Stomach (tissue), 19 donors: ENCODE measurements at places on chromosomes 12 and 14. TPM values are rescaled to one million over a fixed set of nuclear protein-coding genes. Genes with fewer than 3 reads are reported as not detected.

- H3K36me3 ChIP-seq: no peaks in the 10 kb centered on the region
- H3K4me3 ChIP-seq: no peak overlapping the region
- H3K27me3 ChIP-seq: peaks cover 5% of the 10 kb centered on the region
- no peak for DNase-seq
- H3K4me1 ChIP-seq: no peaks in the 10 kb centered on the region
Observed at GRCh38 chr12:30902596-30902995, 24.0 kb upstream of the TSPAN11 start.

- H3K27ac ChIP-seq: no peak overlapping the region
- H3K27me3 ChIP-seq: no peaks in the 10 kb centered on the region
- H3K4me3 ChIP-seq: no peak overlapping the region
Observed at GRCh38 chr14:62745496-62745895, 299.8 kb downstream of the KCNH5 start.

DNA sequence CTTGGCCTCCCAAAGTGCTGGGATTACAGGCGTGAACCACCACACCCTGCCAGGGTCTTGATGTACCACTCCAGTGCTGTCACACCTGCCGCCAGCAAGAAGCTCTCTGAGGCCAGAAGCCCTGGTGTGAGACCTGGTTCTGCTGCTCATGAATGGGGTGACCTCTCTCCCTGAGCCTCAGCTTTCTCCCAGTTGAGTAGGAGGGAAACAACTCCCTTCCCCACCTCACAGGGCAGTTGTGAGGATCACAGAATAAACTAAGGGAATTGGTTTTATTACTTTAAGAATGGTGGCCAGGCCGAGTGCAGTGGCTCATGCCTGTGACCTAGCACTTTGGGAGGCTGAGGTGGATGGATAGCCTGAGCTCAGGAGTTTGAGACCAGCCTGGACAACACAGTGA, 5.8 kb upstream of the CD63 start:
- peaks cover 41% of the 10 kb centered on the region for H3K4me1 ChIP-seq
- no peak for DNase-seq
- H3K27me3 ChIP-seq: no peaks in the 10 kb centered on the region
- no peak overlapping the region for H3K27ac ChIP-seq

Gene C12orf42
- not detected for total RNA-seq

DNA sequence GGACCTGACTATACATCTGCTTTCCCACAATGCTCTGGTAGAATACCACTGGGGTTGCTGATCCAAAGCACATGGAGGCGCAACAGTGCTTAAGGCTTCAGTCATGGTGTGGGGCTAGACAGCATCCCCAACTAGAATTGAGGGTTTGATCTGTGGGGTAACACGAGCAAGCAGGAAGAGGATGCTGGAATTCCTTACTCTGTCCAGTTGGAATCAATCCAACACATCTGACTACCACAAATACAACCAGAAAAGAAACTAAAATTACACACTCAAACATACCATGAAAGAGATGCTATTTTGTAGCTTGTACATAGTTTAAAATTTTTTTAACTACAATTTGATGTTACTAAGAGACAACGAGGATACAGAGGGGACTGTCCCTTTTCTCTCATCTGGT, 40.4 kb upstream of the GTF2A1 start:
- no peak overlapping the region for H3K27ac ChIP-seq
- no peaks in the 10 kb centered on the region for H3K27me3 ChIP-seq
- H3K4me1 ChIP-seq: no peaks in the 10 kb centered on the region
- no peak for DNase-seq

- H3K27ac ChIP-seq: no peak overlapping the region
- peaks cover 11% of the 10 kb centered on the region for H3K4me1 ChIP-seq
- H3K36me3 ChIP-seq: no peaks in the 10 kb centered on the region
- H3K4me3 ChIP-seq: no peak overlapping the region
- no peaks in the 10 kb centered on the region for H3K27me3 ChIP-seq
Observed at GRCh38 chr14:22515929-22516328, 73.1 kb downstream of the DAD1 start.

DNA sequence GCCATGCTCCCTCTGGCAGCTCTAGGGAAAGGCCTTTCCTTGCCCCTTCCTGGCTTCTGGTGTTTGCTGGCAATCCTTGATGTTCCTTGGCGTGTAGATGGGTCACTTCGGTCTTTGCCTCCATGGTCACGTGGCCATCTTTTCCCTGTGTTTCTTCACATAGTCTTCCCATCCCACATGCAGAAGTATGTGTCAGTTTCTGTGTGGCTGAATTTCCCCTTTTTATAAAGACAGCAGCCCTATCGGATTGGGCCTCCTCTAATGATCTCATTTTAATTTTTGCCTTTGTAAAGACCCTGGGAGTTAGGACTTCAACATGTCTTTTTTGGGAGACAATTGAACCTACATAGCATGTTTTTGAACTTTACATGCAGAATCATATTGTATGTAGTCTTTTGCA, 107.2 kb upstream of the FGD4 start:
- no peaks in the 10 kb centered on the region for H3K4me1 ChIP-seq
- no peak for DNase-seq
- no peaks in the 10 kb centered on the region for H3K27me3 ChIP-seq
- H3K27ac ChIP-seq: no peak overlapping the region
- no peak overlapping the region for H3K4me3 ChIP-seq
- no peaks in the 10 kb centered on the region for H3K36me3 ChIP-seq

Gene KRT73
- total RNA-seq: not detected

GRCh38 chr12:115722181-115722580, 555.3 kb downstream of the MED13L start:
- DNase-seq: no peak
- H3K27me3 ChIP-seq: no peaks in the 10 kb centered on the region

DNA sequence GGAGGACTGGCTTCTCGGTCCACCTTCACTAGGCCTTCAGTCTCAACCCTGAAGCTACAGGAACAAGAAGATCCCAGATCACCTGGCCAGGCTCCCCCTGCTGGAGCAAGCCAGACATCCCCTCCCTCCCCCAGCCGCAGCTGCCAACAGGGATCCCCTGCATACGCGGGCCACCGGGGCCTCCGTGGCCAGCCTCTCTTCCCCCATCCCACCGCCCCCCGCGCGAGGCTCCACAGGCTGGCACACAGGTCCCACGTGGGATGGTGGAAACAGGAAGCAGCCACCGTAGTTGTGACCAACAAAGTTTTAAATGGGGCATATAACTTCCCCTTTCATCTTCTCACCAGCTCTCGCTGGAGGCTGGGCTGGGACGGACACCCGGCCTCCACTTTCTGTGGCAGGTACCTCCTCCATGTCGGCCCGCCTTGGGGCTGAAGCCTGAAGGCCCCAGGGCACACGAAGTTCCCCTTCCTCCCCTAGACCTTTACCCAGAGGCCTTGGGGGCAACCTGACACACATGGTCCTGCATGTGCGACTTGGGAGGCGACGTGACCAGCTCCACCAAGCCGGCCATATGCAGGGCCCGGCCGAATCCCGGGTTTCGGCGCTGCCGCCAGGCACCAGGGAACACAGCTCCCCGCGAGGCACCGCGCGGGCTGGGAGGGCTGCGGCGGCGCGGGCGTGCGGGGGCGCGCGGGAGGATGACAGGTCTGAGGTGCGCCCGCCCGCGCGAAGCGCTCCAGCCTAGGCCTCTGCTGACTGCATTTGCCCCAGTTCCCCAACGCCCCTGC, 44.4 kb upstream of the PNMA1 start:
- H3K4me1 ChIP-seq: peaks cover 83% of the 10 kb centered on the region
- H3K27ac ChIP-seq: peak overlapping the region; percentile 99
- peak overlapping the region; percentile 59 for H3K4me3 ChIP-seq
- DNase-seq: peak; percentile 82

Gene ANO4
- 0.37 TPM for total RNA-seq

GRCh38 chr12:62522984-62523383, 56.4 kb downstream of the MON2 start:
- H3K27ac ChIP-seq: no peak overlapping the region
- no peaks in the 10 kb centered on the region for H3K27me3 ChIP-seq
- peaks cover 54% of the 10 kb centered on the region for H3K36me3 ChIP-seq
- H3K4me1 ChIP-seq: no peaks in the 10 kb centered on the region
- DNase-seq: no peak

DNA sequence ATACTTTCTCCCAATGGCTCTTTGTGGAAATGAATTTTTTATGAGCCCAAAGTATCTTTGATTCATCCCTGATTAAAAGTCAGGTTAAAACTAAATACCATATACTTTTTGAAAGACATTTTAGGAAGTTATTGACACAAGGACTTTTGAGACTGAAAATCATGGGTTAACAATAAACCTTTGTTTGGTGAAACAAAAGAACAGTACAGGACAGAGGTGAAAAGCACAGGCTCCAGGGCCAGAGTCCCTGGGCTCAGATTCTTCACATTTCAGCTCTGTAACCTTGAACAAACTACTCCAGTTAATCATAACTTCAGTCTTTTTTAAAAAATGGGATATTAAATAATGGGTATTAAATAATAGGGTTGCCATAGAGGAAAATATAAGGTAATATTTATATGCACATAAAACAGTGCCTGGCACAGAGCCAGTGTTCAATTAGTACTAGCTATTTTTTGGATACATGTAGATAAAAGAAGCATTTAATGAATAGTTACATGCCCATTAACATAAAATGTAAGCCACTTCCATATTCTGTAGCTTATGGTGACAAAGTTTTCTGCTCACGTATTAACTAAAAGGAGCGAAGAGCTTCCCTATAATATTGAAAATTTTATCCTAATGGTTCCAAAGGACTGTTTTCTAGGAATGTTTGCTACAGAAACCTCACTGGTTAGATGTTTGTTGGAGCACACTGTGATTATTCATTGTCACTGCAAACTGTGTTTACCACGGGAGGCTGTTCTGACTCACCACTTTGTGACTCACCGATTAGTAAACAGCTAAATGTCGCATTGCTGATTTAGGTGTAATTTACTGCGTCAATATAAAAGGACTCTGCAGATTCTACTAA, 255.4 kb downstream of the DAD1 start:
- H3K4me1 ChIP-seq: peaks cover 25% of the 10 kb centered on the region
- no peaks in the 10 kb centered on the region for H3K27me3 ChIP-seq

Gene PCK2
- 4.9 TPM for total RNA-seq

DNA sequence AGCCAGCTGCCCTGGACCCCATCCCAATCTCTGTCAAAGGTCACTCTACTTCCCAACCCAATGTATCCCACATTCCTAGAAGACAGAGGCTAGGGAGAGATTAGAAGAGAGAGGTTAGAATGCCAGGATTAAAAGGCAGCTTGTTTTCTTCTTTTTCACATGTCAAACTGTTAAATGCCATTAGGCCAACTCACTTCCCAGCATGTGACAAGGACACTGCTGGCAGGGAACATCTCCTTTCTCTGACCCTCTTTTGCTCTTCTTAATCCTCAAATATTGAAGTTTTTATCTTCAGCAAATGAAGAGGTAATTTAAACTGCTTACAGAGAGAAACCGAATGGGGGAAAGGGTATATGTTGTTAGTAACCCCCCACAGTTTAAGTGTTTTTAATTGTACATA, 89.1 kb downstream of the BBS10 start:
- no peaks in the 10 kb centered on the region for H3K4me1 ChIP-seq
- no peak overlapping the region for H3K27ac ChIP-seq
- H3K4me3 ChIP-seq: no peak overlapping the region
- DNase-seq: no peak
- H3K36me3 ChIP-seq: no peaks in the 10 kb centered on the region
- H3K27me3 ChIP-seq: no peaks in the 10 kb centered on the region

Gene SIX1
- not detected for total RNA-seq

- H3K4me3 ChIP-seq: peak overlapping the region; percentile 13
- H3K27me3 ChIP-seq: no peaks in the 10 kb centered on the region
- peak overlapping the region; percentile 2 for H3K27ac ChIP-seq
- H3K36me3 ChIP-seq: peaks cover 28% of the 10 kb centered on the region
- no peaks in the 10 kb centered on the region for H3K4me1 ChIP-seq
- DNase-seq: peak; percentile 72
Observed at GRCh38 chr12:2944401-2945047, 14.7 kb upstream of the TEAD4 start.

- H3K4me3 ChIP-seq: no peak overlapping the region
- DNase-seq: no peak
- no peak overlapping the region for H3K27ac ChIP-seq
Observed at GRCh38 chr12:71942703-71943102, 4.1 kb downstream of the TPH2 start.

- H3K4me3 ChIP-seq: no peak overlapping the region
- no peaks in the 10 kb centered on the region for H3K36me3 ChIP-seq
- no peaks in the 10 kb centered on the region for H3K4me1 ChIP-seq
- DNase-seq: no peak
- H3K27me3 ChIP-seq: no peaks in the 10 kb centered on the region
Observed at GRCh38 chr14:20167091-20167490, 23.6 kb upstream of the OR11G2 start.

DNA sequence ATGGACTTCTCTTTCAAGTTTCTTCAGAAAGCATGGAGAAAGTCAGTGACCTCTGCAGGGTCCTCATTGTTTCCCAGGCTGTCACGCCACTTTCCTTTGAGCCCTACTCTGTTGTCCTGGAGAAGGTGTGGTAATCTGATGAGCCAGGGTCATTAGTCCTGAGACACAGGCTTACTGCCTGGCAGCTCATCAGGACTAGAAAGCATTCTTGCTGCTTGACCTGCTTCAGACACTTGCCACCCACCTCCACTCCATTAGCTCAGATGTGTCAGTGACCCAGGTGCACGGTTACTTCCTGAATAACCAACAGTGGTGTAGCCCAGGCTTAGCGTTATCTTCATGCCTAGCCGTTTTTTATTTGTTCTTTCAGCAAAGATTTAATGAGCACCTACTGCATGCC, 93.9 kb downstream of the FGD4 start:
- peaks cover 17% of the 10 kb centered on the region for H3K4me1 ChIP-seq
- no peak overlapping the region for H3K4me3 ChIP-seq
- H3K27me3 ChIP-seq: no peaks in the 10 kb centered on the region
- no peaks in the 10 kb centered on the region for H3K36me3 ChIP-seq
- no peak overlapping the region for H3K27ac ChIP-seq

- peak overlapping the region; percentile 84 for H3K27ac ChIP-seq
- no peaks in the 10 kb centered on the region for H3K36me3 ChIP-seq
- no peak overlapping the region for H3K4me3 ChIP-seq
- no peaks in the 10 kb centered on the region for H3K27me3 ChIP-seq
- no peak for DNase-seq
Observed at GRCh38 chr12:13377698-13378097, 181.2 kb downstream of the EMP1 start.

DNA sequence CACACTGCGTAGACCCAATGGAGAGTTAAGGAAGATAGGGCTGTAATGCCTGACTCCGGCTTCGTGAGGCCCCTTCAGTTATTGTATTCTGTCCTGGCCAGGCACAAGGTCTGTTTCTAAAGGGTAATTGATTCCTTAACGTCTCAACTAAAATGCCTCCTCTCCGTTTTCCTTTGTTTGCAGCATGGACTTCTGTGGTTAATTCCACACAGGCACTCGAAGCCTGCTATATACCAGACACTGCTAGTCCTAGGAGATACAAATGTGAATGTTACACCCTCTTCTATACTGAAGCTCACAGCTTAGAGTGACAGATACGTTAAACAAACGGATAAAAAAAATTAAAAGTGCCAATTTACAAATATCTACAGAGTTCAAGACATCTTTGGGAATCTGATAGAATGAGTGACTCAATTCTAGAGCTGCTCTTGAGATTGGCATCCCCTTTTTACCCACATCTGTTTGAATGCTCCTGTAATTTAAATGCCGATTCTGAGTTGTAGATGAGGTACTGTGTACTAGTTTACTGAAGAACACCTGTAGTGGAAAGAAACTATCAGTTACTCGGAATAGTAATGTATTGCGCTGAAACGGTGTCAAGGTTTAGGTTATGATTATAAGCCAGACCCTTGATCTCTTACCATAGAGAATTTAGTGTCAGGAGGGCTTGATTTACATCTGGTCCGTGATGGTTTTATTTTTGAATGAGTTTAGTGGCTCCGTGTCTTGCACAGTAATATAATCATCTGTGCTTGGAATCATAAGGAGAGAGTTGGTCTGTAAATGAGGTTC, 784 bp downstream of the PSMA6 start:
- H3K4me1 ChIP-seq: peaks cover 56% of the 10 kb centered on the region
- H3K36me3 ChIP-seq: no peaks in the 10 kb centered on the region
- H3K27me3 ChIP-seq: no peaks in the 10 kb centered on the region
- H3K4me3 ChIP-seq: peak overlapping the region; percentile 80
- no peak for DNase-seq

- H3K4me3 ChIP-seq: peak overlapping the region; percentile 0
- peak; percentile 91 for DNase-seq
Observed at GRCh38 chr12:96047229-96048211, 12.1 kb upstream of the LTA4H start.
